ENCODE measurements at places on chromosomes 1 and 21.

- DNase-seq, result no peak
Measured at GRCh38 chr1:18918417-18918816, 16.1 kb upstream of the ALDH4A1 start.

GRCh38 chr21:15744926-15745325, 15.1 kb downstream of the USP25 start:
- DNase-seq, result no peak

DNA sequence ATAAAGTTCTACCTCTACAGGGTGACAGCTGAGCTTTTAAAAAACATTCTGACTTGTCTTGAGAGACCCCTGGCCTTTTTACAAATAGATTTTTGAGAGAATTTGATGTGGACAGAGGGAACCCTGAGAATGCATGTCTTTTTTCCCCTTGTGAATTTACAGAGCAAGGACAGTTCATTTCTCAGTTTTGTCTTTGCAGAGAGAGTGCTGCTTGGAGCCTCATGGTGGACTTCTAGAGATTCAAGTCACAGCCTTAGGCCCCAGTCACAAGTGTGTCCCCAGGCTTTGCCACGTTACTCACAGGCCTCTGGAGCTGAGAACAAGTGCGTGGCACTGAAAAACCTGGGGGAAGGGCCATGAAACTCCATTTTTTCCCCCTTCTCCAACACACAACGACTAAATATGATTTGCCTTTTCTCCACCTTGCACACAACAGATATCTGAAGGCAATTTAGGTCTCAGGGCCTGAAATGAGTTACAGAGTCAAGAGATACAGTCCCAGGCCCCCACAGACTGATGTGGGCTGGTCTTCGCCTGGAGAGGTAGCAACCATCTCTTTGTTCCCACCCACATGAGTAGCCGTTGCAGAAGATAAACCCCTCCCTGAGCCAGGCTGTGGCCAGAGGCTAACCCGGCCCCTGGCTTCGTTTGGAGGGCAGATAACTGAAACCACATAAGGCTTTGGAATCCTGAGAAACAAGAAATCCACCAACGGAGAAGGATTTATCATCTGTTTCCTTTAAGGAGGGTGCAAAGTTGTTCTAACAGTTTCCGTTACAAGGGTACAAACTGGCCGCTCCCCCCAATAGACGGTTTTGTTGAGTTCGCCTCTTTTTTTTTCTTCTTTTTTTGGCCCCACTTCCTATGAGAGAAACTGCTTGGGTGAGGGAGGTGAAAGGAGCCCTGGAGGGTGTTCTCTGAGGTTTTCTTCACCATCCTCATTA, 1.0 kb upstream of the PIGV start:
- no peak for DNase-seq

- peak; percentile 93 for DNase-seq
Measured at GRCh38 chr21:15064576-15065391, at the start of gene NRIP1. TSS of gene NRIP1 (minus strand) at chr21:15065000. CDS start at chr21:14968192, 96,808 bp downstream.
